Memory B cell (primary cell): ENCODE measurements at places on chromosomes 16 and 17.

DNA sequence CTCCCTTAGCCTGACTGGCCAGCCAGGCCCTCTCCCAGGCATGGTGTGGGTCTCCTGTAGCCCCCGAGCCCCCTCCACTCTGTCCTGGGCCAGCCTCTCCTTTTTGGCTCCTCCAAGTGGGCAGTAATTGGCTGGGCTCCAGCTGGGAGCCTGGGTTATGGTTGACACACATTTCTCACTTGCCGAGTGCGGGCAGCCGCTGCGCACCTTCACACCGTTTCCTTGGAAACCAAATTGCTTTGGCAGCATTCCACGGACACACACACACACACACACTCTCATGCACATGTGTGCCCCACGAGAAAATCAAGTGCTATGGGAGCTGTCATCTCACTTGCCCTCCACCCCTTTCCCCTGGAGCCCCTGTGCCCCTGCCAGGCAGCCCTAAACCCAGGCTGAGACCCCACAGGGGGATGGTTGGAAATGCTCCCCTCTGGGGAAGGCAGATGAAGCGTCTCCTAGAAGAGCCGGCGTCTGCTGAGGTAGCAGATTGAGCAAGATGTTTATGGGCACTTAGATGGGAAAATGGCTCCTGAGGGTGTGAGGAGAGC lies 402.7 kb upstream of the TNRC6C start:
- peaks cover 12% of the 10 kb centered on the region for H3K27me3 ChIP-seq
- no peak overlapping the region for H3K4me3 ChIP-seq
- H3K27ac ChIP-seq = no peak overlapping the region
- no peaks in the 10 kb centered on the region for H3K36me3 ChIP-seq
- no peak for DNase-seq

DNA sequence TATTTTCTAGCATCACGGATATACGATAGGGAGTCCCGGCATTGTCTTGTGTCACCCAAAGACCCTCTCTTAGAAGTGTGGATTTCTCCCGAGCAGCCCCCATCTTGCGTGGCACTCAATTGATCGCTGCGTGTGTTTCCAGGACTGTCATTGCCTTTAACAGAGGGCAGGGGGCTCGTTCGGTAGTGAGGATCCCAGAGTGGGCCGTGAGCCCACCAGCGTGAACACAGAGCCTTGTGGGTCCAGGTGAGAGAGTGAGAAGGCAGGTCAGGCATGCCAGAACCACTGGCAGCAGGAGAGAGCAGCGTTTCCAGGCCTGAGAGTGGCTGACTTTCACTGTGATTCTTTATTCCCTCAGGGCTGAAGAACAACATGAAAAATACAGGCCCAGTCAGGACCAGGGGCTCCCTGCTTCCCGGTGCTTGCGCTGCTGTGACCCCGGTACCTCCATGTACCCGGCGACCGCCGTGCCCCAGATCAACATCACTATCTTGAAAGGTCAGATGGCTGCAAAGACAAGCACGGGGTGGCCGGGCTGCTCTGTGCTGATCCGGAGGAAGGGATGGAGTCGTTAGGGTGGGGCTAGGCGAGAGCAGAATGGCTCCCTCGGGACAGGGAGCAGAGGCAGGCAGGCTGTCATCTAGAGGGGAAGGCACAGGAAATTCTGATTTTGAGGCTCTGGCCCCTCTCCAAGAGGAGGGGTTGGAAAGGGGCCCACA lies 22.4 kb downstream of the C1QTNF1 start:
- no peaks in the 10 kb centered on the region for H3K36me3 ChIP-seq
- DNase-seq = no peak
- peaks cover 13% of the 10 kb centered on the region for H3K4me1 ChIP-seq
- no peak overlapping the region for H3K27ac ChIP-seq

GRCh38 chr17:46147296-46147695 lies 45.9 kb downstream of the KANSL1 start:
- no peak for DNase-seq
- H3K4me1 ChIP-seq = peaks cover 44% of the 10 kb centered on the region
- peak overlapping the region; percentile 75 for H3K27ac ChIP-seq
- H3K36me3 ChIP-seq = peaks cover 2% of the 10 kb centered on the region
- H3K4me3 ChIP-seq = no peak overlapping the region

GRCh38 chr16:69836257-69836656 lies 74.1 kb downstream of the WWP2 start:
- H3K36me3 ChIP-seq = peaks cover 13% of the 10 kb centered on the region
- H3K27ac ChIP-seq = no peak overlapping the region
- H3K27me3 ChIP-seq = no peaks in the 10 kb centered on the region
- H3K4me1 ChIP-seq = no peaks in the 10 kb centered on the region

DNA sequence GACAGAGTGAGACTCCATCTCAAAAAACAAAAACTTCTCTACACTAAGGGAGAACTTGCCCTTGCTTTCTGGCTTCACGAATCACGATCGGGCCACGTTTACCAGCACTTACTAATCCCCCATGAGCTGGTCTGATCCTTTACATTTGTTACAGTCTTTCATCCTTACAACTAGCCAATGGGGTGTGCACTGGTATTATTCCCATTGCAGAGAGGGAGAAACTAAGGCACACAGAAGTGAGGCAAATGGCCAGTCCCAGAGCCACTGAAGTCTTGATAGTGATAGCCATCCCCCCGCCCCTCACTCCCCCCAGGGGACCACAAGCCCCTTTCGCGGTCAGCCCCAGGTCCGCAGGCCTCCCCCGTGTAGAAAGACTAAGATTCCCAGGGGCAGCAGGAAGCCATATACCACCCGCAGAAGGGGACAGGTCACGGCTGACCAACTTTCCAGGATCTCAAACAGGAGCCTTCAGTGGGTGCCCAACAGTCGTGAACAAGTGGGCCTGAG lies 868 bp downstream of the NATD1 start:
- H3K4me3 ChIP-seq = peak overlapping the region; percentile 81
- H3K27ac ChIP-seq = peak overlapping the region; percentile 28
- DNase-seq = no peak
- no peaks in the 10 kb centered on the region for H3K27me3 ChIP-seq
- H3K4me1 ChIP-seq = peaks cover 15% of the 10 kb centered on the region
- H3K36me3 ChIP-seq = no peaks in the 10 kb centered on the region
